ENCODE measurements at places on chromosomes 7 and 10. TPM values are rescaled to one million over a fixed set of nuclear protein-coding genes. Genes with fewer than 3 reads are reported as not detected.

GCK gene
- total RNA-seq = 0.13 TPM

ITPRID1 gene
- total RNA-seq = not detected

DNA sequence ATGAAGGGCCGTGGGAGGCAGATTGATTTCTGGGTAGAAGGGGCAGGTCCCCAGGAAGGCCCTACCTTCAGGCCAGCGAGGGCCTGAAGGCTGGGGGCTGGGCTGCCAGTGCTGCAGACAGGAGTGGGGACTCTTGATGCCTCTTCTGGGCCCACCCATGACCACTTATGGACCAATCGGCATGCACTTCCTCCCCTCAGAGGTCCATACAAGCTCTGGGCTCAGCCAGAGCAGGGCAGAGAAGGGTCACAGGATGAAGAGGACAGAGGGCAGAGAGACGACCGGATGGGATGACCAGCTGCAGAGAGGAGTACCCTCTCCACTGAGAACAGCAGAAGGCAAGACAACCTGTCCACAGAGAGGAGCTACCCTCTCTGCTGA lies 120.1 kb downstream of the DYNC2I1 start:
- no peak for DNase-seq

DNA sequence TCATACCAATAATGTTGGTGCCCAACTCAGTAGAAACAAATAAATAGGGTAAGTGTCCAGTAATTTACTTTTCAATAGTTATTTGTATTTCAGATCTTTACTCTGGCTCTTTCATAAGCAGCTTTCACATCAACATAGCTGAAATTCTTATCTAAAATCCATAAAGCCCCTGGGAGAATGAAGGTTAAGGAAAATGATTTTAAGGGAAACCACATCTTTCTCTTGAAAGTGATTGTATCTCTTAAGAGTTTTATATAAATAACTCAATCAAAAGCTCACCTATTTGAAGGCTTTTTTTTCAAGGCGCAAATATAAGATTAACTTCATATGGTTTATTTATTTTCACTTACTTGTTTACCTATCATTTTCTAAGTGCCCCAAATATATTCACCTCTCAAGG lies 324.4 kb downstream of the HGF start:
- no peak for DNase-seq

Measured in SJSA1 (cell line).